CD4-positive, alpha-beta memory T cell (primary cell): ENCODE measurements at places on chromosomes 11 and 22. TPM values are rescaled to one million over a fixed set of nuclear protein-coding genes. Genes with fewer than 3 reads are reported as not detected.
A peak's percentile ranks its signal among the peaks of the same experiment; 100 is the strongest.

DNA sequence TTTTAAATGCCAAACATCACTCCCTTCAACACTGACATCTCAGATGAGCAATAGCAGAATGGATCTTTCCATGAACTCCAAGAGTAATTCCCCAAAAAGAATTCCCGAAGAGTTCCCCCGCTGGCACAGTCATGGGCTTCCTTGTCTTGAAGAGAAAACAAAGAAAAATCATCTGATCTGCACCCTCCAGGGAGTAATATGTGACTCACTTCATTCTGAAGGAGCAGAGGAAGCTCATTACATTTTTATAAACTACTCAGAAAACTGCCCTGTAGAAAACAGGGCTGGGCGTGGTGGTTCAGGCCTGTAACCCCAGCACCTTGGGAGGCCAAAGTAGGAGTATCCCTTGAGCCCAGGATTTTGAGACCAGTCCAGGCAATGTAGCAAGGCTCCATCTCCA lies 35.7 kb downstream of the CELSR1 start:
- no peak overlapping the region for H3K4me3 ChIP-seq
- no peaks in the 10 kb centered on the region for H3K36me3 ChIP-seq
- DNase-seq: no peak
- H3K4me1 ChIP-seq: peaks cover 6% of the 10 kb centered on the region

GRCh38 chr11:10114593-10115404 lies 179.2 kb downstream of the SBF2 start:
- H3K4me3 ChIP-seq: no peak overlapping the region
- H3K36me3 ChIP-seq: no peaks in the 10 kb centered on the region

DNA sequence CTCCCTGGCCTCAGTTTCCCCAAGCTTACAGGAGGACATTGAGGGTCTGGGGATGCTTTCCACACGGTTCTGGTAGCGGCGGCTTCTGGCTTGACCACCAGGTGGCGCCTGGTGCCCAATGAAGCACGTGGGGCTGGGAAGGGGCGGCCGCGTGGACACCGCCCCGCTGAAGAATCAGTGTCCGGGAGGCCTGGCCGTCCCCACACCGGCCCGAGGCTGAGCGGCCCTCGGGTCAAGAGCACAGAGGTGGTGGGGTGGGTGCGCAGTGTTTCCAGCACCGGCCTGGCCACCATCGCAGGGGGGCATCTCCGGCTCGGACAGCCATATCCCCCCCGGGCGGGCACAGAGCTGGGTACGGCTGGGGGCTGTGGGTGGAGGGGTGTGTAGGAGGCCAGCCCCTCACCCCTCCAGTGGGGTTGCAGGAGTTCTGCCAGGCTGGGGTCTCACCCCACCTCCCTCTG lies 27.8 kb upstream of the PPARA start:
- no peaks in the 10 kb centered on the region for H3K36me3 ChIP-seq
- no peaks in the 10 kb centered on the region for H3K4me1 ChIP-seq
- DNase-seq: no peak
- H3K27ac ChIP-seq: no peak overlapping the region
- H3K27me3 ChIP-seq: no peaks in the 10 kb centered on the region

DNA sequence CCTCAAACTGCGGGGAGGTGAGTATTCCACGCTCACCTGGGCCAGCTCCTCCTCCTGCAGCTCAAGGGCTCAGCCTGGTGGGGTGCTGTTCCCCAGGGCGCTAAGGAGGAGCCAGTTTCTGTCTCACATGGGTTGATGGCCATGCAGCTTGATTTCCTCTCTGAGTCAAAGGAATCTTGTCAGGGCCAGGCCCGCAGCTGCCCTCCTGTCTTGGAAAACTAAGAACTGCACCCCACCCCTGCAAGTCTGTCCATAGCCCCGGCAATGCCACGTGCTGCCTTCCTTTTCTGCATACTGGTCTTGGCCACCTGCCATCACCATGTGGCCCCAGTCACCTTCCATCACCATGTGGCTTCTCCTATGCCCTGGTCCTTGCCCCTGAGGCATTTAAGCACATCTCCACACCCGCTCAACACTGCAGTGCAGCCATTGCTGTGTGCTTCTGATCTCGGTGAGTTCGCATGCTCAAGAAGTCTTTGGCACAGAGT lies 35.2 kb upstream of the CLDN5 start:
- no peaks in the 10 kb centered on the region for H3K27me3 ChIP-seq
- H3K4me3 ChIP-seq: no peak overlapping the region
- no peaks in the 10 kb centered on the region for H3K36me3 ChIP-seq
- H3K27ac ChIP-seq: no peak overlapping the region

GRCh38 chr11:17388609-17389210 lies at the start of gene KCNJ11:
Gene KCNJ11 (minus strand): TSS chr11:17388659. CDS start chr11:17388091, 568 bp downstream.
- H3K4me1 ChIP-seq: peaks cover 5% of the 10 kb centered on the region
- DNase-seq: no peak
- no peaks in the 10 kb centered on the region for H3K36me3 ChIP-seq
- peak within 1 kb of the TSS; percentile 17 for H3K4me3 ChIP-seq

GRCh38 chr11:34537636-34538035 lies 24.0 kb upstream of the ELF5 start:
- H3K4me1 ChIP-seq: no peaks in the 10 kb centered on the region
- no peak for DNase-seq
- H3K36me3 ChIP-seq: no peaks in the 10 kb centered on the region
- H3K27ac ChIP-seq: no peak overlapping the region
- H3K4me3 ChIP-seq: no peak overlapping the region

DNA sequence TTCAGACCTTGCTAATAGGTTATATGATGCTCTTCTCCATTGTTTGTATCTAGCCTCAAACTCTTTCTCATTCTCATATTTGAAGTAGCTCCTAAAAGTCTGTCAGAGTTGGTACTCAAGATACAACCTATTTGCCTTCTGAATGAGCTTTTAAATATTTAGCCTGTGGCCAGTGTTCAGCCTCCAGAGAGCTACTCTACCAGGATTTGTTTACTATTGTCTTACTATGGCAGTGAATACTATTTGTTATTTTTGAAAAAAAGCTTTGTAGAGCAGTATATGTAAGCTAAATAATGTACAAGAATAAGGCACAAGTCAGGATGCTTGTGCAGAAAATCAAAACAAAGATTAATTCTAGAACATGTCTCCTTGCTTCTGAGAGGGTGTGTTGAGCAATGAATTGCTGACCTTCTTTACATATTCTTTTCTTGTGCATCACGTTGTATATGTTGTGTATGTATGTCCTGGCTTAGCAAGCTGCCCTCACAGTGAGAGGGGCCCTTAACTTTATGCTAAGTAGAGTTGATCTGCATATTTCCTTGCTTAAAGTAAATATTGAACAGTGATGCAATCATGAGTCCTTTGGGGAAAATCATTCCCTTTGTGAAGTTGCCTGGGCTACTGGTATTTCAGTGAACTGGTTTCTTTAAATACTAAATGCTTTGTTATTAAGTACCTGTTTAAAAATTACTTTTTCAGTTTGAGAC lies 438.0 kb downstream of the LUZP2 start:
- H3K27me3 ChIP-seq: no peaks in the 10 kb centered on the region
- no peak overlapping the region for H3K4me3 ChIP-seq
- H3K36me3 ChIP-seq: no peaks in the 10 kb centered on the region
- H3K4me1 ChIP-seq: no peaks in the 10 kb centered on the region
- DNase-seq: no peak
- no peak overlapping the region for H3K27ac ChIP-seq

- H3K4me3 ChIP-seq: no peak overlapping the region
- peaks cover 31% of the 10 kb centered on the region for H3K4me1 ChIP-seq
Observed at GRCh38 chr11:1839204-1839923, 583 bp downstream of the TNNI2 start.

- peak; percentile 39 for DNase-seq
- H3K27ac ChIP-seq: no peak overlapping the region
- H3K36me3 ChIP-seq: peaks cover 8% of the 10 kb centered on the region
- no peaks in the 10 kb centered on the region for H3K27me3 ChIP-seq
- H3K4me1 ChIP-seq: peaks cover 30% of the 10 kb centered on the region
Observed at GRCh38 chr22:38172832-38173640, 8.6 kb downstream of the PLA2G6 start.

DNA sequence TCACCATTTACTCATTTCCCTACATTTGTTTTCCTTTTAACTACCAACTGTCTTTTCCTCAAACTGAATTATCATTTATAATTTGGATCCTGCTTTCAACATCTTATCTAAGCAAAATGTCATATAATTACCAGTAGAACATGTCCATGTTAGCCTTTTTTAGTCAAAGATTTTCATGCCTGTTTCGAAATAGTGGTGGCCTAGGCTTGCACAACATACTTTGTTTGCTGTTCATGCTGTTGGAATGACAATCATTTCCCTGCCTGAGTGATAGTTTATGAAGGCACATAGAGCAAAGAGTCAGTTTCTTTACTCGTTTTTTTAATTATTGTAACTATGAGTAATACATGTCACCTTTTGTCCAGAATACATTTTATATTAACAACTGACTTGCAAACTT lies 144.3 kb upstream of the ANO3 start:
- no peak overlapping the region for H3K4me3 ChIP-seq
- no peaks in the 10 kb centered on the region for H3K27me3 ChIP-seq
- H3K4me1 ChIP-seq: no peaks in the 10 kb centered on the region
- no peaks in the 10 kb centered on the region for H3K36me3 ChIP-seq
- no peak for DNase-seq

GRCh38 chr11:45994371-45995341 lies 72.2 kb downstream of the LARGE2 start:
- DNase-seq: no peak
- H3K36me3 ChIP-seq: no peaks in the 10 kb centered on the region
- H3K4me3 ChIP-seq: no peak overlapping the region
- H3K27ac ChIP-seq: no peak overlapping the region
- H3K27me3 ChIP-seq: no peaks in the 10 kb centered on the region
- H3K4me1 ChIP-seq: peaks cover 4% of the 10 kb centered on the region

DNA sequence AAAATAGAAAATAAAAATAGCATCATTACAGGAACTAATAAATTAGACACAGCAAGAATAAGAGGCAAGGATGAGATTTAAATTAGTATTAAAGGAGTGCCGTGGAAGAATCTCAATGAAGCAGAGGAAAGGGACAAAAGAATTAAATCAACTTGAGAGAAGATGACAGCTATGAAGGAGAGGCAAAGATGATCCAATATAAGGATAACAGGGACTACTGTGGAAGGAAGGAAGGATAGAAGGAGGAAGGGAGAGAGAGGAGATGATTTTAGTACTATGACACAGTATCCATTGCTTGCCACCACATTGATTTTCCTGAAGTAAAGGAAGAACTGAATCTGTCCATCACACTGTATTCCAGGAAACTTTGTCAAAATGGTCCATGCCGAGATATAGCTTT lies 98.0 kb downstream of the EFCAB6 start:
- no peaks in the 10 kb centered on the region for H3K4me1 ChIP-seq
- H3K4me3 ChIP-seq: no peak overlapping the region
- no peak overlapping the region for H3K27ac ChIP-seq

GRCh38 chr11:94961255-94961654 lies 12.1 kb downstream of the CWC15 start:
- H3K27me3 ChIP-seq: no peaks in the 10 kb centered on the region
- H3K36me3 ChIP-seq: peaks cover 46% of the 10 kb centered on the region
- no peaks in the 10 kb centered on the region for H3K4me1 ChIP-seq
- no peak overlapping the region for H3K27ac ChIP-seq
- no peak overlapping the region for H3K4me3 ChIP-seq

- H3K4me3 ChIP-seq: no peak overlapping the region
- H3K27me3 ChIP-seq: no peaks in the 10 kb centered on the region
- no peaks in the 10 kb centered on the region for H3K4me1 ChIP-seq
- H3K36me3 ChIP-seq: no peaks in the 10 kb centered on the region
Observed at GRCh38 chr11:1453611-1454034, 33.0 kb downstream of the MOB2 start.

DNA sequence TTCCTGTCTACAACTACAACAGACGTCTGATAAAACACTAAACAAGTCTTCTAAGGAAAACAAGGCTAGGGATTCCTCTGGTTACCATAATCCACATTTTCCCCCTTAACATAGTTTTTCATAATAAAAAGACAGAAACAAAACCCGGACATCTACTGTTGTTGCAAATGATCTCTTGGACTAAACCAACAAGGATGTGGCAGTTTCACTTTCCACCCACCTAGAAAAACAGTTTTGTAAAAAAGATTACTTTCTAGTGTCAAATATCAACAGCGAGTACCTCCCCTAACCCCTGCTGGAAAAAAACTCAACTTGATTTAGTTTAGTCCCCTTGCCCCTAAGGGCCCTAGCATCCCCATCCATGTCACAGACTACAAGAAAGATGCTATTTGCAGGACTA lies 5.4 kb downstream of the GNG3 start:
- no peak for DNase-seq
- no peak overlapping the region for H3K4me3 ChIP-seq
- H3K27ac ChIP-seq: peak overlapping the region; percentile 23
- peaks cover 51% of the 10 kb centered on the region for H3K36me3 ChIP-seq

DNA sequence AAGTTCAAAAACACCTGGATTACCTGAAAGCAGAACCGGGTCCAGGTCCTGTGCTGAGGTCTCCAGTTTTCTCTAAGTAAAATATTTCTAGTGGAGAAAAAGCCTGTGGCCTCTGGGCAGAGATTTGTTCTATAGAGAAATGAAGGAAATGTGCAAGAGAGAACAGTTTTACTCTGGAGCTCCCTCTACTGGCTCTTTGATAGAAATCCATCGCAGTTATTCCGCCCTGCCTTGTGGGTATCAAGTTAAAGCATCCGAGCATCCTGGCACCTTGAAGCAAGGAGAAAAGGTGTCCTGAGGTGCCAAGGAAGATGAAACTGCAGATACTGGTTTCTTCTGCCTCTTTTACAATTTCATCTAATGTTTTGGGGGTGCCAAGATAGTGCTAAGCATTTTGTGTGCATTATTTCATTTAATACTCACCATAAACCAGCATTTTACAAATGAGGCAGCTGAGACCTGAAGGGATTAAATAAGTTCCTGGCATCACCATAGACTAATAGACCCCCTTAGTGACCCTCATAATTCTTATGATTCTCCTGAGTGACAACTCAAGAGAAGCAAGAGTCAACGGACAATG lies 113.1 kb upstream of the HSD17B12 start:
- no peaks in the 10 kb centered on the region for H3K4me1 ChIP-seq
- no peak for DNase-seq
- no peak overlapping the region for H3K27ac ChIP-seq
- no peaks in the 10 kb centered on the region for H3K36me3 ChIP-seq
- H3K4me3 ChIP-seq: no peak overlapping the region

- H3K27me3 ChIP-seq: no peaks in the 10 kb centered on the region
- H3K4me3 ChIP-seq: no peak overlapping the region
- no peak overlapping the region for H3K27ac ChIP-seq
- no peak for DNase-seq
Observed at GRCh38 chr22:35460688-35461087, 60.7 kb downstream of the MCM5 start.

DNA sequence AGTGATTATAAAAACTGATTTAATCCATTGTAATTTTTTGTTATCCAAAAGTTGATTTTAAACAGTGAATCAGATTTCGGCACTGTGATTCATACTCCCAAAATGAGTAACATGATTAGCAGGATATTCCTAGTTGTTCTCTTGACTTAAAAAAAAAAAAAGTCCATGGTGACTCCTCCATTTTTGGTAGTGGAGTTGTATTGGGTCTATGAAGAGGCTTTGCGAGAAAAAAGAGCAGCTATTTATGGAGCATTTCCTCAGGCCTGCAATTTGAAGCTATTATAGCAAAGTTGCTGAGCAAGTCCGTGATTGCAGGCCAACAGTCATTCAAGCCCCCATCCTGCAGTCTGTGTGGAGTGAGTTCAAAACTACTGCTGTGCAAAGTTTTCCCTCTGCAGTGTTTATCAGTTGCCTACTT lies 28.8 kb downstream of the YAP1 start:
- DNase-seq: no peak
- H3K27me3 ChIP-seq: no peaks in the 10 kb centered on the region
- no peak overlapping the region for H3K27ac ChIP-seq
- H3K4me3 ChIP-seq: no peak overlapping the region
- no peaks in the 10 kb centered on the region for H3K36me3 ChIP-seq

BIK gene
- polyA plus RNA-seq: 8.8 TPM

OR4D5 gene
- not detected for polyA plus RNA-seq

F2 gene
- polyA plus RNA-seq: not detected

PKDREJ gene
- polyA plus RNA-seq: not detected

LMO2 gene
- 0.16 TPM for polyA plus RNA-seq

TREH gene
- polyA plus RNA-seq: not detected

DBX1 gene
- not detected for polyA plus RNA-seq

FAM227A gene
- not detected for polyA plus RNA-seq

LRRC4C gene
- polyA plus RNA-seq: not detected

MGAT3 gene
- not detected for polyA plus RNA-seq
